ENCODE measurements at places on chromosomes 5 and 9.

GRCh38 chr9:112149211-112149610, 25.9 kb downstream of the SUSD1 start:
- DNase-seq: peak; percentile 89

- no peak for DNase-seq
Measured at GRCh38 chr9:106277966-106278365, 583.6 kb downstream of the TMEM38B start.

- DNase-seq: no peak
Measured at GRCh38 chr5:73233461-73234203, 60.6 kb downstream of the TMEM174 start.

GRCh38 chr5:59661954-59662615, 231.4 kb downstream of the PDE4D start:
- DNase-seq: no peak

- DNase-seq: no peak
Measured at GRCh38 chr9:15116130-15116580, 190.9 kb downstream of the TTC39B start.

GRCh38 chr9:130680836-130681768, 12.5 kb upstream of the EXOSC2 start:
- peak; percentile 80 for DNase-seq

GRCh38 chr9:121584421-121584820, 67.0 kb upstream of the DAB2IP start:
- DNase-seq: no peak

GRCh38 chr5:160638161-160638742, 213.8 kb downstream of the ATP10B start:
- DNase-seq: no peak

- DNase-seq: no peak
Measured at GRCh38 chr9:3281399-3281798, 244.4 kb downstream of the RFX3 start.

- no peak for DNase-seq
Measured at GRCh38 chr5:10167806-10168205, 81.9 kb downstream of the ATPSCKMT start.

DNA sequence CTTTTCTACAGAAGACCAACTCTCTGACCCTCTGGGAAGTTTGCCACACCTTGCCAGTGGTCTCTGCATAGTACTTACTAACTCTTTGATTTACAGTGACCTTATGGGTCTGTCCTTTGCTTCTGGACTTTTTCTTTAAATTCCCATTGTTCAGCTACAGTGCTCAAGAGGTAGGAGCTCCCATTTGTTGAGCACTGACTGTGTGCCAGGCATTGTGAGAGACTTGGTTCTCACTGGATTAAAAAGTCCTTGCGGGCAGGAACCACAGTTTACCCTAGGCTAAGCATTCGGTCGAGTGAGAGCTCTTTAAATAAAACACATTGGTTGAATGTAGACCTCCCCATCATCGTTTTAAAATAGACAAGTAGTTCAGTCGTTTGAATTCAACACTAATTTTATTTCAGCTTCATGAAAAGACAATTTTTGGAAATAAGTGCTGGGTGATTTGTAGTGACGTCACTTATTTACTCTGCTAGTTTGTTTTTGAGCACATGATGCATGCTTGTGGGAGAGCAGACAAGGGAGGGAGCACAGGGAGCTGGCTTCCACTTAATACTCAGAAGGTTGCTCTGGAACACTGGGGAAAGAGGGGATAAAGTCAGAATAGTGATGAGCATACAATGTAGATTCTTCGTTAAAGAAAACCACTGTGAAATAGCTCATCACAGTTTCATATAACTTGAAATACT, 27.1 kb downstream of the RASGRF2 start:
- DNase-seq: no peak

- DNase-seq: peak; percentile 28
Measured at GRCh38 chr5:152514827-152515397, 109.8 kb upstream of the NMUR2 start.

GRCh38 chr5:125199968-125200865, 453.8 kb upstream of the ZNF608 start:
- peak; percentile 31 for DNase-seq

DNA sequence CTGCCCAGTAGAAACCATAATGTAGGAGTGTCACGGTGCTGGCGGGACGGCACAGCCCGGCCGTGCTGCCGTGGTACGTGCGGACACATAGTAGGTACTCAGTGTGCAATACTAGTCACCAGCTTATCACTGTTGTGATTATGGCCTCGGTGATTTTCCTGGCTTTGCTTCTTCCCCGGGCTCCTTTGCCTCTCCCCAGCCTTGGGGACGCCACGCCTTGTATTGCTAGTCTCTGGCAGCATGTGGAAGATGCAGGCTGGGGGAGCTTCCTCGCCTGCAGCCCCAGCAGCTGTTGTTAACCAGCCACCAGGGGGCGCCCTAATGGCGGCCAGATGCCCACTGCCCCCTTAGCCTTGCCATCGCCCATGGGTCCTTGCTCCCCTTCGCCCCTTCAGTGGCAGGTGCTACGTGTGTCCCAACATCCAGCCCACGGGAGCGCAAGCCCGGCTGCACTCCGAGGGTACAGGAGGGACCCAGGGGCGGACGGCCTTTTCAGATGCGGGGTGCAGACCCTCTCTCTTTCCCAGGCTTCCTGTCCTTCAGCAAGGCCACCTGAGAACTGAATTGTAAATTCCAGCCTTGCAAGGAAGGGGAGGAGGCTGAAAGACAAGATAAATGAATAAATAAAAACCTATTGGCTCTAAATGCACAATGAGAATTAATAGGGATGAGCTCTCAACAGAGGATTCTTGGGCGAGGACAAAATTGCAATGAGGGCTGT, 8.0 kb downstream of the NTNG2 start:
- DNase-seq: peak; percentile 49

Measured in hematopoietic multipotent progenitor cell treated with erythropoietin and hydrocortisone succinate and interleukin-3 and kit ligand, for 8 days (in vitro differentiated cells).